NCI-H1417 treated with DMSO at 0.1 percent for 48 hours (cell line): ENCODE measurements at places on chromosomes 12 and 14.

DNA sequence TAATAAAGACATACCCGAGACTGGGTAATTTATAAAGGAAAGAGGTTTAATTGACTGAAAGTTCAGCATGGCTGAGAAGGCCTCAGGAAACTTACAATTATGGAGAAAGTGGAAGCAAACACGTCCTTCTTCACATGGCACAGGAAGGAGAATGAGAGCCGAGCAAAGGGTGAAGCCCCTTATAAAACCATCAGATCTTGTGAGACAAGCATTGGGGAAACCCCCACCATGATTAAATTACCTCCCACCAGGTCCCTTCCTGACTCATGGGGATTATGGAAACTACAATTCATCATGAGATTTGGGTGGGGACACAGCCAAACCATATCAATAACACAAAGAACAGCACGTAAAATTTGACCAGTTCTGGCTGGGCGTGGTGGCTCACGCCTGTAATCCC is 85.6 kb upstream of the ATF7IP start:
- DNase-seq, result no peak

DNA sequence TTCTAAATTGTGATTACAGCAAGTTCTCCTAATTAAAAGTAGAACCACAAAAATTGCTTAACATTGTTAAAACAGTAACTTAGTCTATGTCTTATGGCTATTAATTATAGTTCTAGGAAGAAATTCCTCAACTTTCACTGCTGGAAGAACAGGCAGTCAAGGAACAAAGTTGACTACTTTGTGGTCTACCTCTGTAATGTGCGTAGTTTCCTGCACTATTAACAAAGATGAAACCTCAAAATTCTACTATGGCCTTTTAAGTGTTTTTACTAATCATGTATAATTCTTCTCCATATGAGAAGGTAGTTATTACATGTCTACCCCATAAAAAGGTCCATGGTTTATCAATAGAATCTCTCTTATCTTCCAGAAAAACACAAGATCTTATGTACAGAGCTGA is 7.6 kb downstream of the RASSF9 start:
- DNase-seq, result no peak

- no peak for DNase-seq
Measured at GRCh38 chr12:65818454-65819382, 5.6 kb upstream of the HMGA2 start.

DNA sequence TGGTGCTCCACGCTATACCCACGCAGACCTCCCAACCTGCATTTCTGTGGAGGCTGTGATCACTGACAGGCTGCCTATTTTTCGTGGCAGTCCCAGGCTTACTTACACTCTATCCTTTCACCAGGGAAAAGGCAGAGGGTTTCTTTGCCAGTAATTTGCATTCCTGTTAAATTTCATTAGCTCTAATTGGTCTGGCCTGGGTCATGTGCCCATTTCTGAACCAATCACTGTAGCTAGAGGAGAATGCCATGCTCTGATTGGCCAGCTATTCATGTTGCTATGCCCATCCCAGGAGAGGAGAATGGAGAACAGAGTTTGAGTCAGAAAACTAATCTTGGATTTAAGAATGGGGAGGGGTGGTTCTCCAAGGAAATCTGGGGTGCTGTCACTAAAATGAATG is 43.2 kb upstream of the TUNAR start:
- no peak for DNase-seq

- DNase-seq, result no peak
Measured at GRCh38 chr12:67539946-67540345, 108.6 kb upstream of the DYRK2 start.

- no peak for DNase-seq
Measured at GRCh38 chr14:89374908-89375307, 42.1 kb downstream of the FOXN3 start.
